ENCODE measurements at places on chromosomes 2 and 18.
A peak's percentile ranks its signal among the peaks of the same experiment; 100 is the strongest.

- no peak for DNase-seq
Observed at GRCh38 chr18:48926420-48926857, 24.3 kb downstream of the SMAD7 start.

GRCh38 chr2:11466307-11467128, 557 bp upstream of the E2F6 start:
- DNase-seq, result no peak

DNA sequence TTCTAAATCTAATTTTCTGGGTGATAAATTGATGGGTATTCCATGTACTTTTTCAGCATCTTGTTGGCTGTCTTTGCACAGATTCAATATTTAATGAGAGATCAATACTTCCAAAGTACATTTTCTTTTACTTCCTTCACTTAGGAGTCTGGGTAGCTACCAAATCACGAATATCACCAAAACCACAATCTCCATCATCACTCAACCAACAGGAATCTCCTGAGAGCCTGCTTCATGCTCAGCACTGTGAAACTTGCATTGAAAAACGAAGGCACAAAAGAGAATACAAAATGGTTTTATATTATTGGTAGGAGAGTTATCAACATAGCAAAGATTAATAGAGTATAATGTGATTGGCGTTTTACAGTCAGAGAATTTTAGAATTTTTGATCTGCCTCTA, 261.5 kb upstream of the DSEL start:
- no peak for DNase-seq

- DNase-seq, result no peak
Observed at GRCh38 chr2:9110346-9110884, 96.2 kb upstream of the ASAP2 start.

GRCh38 chr2:26970244-26970927, at the start of gene MAPRE3:
TSS of gene MAPRE3 (plus strand) at chr2:26970637. CDS start at chr2:27022219, 51,582 bp downstream.
- DNase-seq, result peak; percentile 77

DNA sequence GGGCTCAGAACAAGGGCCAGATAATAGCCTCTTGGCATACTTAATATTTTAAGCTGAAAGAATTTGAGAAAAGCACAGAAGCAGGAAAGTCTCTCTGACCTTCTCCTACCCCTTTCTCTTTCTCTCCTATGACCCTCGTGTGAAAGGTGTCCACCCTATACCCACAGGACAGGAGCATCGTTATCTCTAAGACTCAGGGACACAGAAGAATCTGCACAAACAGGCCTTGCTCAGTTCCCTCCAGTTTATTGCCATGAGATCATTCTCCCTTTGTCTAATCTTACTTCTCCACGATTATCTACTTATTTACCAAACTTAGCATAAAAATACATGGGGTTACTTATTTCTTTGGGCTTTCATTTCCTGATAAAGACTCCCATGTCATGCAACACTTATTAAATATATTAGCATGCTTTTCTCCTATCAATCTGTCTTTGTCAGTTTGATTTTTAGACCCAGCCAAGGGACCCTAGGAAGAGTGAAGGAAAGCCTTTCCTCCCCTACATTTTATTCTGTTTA, 370.7 kb downstream of the DLGAP1 start:
- no peak for DNase-seq

DNA sequence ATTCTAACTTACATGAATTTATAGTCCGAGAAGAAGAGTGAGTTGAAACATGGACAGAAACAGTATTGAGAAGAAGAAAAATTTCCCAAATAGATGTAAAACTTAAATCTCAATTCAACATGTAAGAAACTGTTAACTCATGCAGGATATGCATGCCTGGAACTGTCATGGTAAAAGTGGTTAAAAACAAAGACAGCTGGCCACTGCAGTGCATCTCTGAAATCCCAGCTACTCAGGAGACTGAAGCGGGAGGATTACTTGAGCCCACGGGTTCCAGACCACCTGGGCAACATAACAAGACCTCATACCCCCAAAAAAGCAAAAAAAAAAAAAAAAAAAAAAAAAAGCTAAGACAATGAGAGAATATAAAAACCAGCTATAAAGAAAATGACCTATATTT, 93.0 kb upstream of the TTC27 start:
- DNase-seq, result no peak

- DNase-seq, result no peak
Observed at GRCh38 chr18:45163871-45164270, 451.4 kb upstream of the SLC14A2 start.
